ENCODE measurements at places on chromosomes 3 and 15.
A peak's percentile ranks its signal among the peaks of the same experiment; 100 is the strongest.

DNA sequence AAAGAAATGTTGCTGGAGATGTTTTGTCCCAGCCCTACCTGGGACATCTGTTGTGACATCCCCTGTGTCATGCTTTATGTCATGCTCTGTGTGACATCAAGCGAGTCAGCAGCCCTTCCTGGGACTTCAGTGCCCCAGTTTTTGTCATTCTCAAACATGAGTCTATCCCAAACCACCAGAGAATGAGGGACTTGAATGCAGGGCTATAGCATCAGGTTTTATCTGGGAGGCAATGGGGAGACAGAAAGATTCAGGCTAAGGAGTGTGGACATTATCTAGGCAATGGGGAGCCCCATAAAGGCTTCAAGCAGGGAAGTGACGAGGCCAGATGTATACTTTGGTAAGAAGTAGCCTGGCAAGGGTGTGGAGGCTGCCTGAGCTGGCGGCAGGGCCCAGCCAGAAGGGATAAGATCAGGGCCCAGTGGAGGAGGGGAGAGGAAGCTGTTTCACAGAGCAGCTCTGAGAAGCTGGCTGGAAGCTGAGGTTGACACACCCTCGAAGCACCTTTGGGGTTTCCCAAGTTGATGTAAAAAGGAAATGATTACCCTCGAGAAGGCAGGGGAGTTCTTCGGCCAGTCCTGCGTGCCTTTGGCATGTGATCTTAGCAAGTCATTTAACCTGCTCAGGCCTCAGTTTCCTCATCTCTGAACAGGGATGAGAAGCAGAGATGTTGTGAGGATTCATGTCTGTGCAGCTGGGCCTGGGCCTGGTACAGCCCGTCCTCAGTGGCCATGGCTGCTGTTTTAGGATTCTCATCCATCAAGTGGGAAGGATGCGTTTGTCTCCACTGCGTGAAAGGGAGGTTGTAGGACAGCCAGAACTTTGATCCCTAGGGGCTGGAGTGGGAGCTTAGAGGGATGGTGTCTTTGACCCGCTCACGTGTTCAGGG lies 34.3 kb downstream of the IRAK2 start:
- DNase-seq, result no peak

GRCh38 chr3:47799733-47800132 lies 3.2 kb upstream of the DHX30 start:
- DNase-seq, result no peak

GRCh38 chr3:128112357-128112968 lies 11.1 kb downstream of the RUVBL1 start:
- peak; percentile 78 for DNase-seq

- DNase-seq, result no peak
Measured at GRCh38 chr15:78266806-78267205, 2.4 kb downstream of the DNAJA4 start.

- DNase-seq, result peak; percentile 30
Measured at GRCh38 chr3:138442433-138442832, 8.0 kb downstream of the ESYT3 start.

DNA sequence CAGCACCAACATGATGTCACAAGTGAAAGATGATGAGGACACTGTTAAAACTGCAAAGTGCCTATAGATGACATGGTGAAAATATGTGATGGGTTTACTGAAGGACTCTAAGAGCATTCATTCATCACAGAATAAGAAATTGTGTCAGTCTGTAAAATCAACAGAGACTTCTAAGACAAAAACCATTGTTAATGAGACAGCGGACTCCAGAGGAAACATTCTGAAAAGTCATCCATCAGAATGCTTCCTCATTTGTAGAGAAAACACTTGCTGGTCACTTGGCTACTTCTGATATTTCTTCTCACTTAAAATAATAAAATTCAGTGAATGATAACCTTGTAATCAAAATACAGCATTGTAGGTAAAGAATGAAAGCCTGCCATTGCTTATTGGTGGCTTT lies 7.3 kb downstream of the PLSCR4 start:
- DNase-seq, result no peak

GRCh38 chr3:189941125-189941524 lies 179.6 kb downstream of the P3H2 start:
- DNase-seq, result no peak

DNA sequence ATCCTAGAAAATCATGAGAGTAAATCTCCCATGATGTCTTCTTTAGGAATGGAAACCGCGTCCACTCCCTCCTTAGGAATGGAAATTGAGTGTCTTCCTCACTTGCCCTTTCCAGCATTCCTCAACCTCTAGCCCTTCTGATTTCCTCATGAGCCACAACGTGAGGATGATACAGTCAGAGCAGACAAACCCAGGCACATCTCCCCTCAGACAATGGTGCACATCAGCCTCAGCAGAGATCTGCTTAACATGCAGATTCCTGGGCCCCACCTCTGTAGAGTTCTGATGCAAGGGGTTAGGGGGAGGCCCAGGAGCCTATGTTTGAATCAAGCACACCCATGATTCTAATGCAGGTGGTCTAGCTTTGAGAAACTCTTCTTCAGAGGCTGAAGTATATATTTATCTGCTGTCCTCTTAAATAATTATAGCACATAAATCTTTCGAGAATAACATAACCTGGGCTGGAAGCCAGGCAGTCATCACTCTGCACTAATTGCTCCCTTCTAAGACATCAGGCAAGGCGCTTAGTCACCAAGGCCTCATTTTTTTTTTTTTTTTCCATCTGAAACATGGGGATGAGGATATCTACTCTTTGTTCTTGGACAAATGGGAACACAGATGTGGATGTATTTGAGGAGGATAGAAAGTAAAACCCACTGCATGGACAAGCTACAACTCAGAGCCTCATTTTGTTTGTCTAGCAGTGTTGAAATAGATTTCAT lies 81.7 kb downstream of the PRICKLE2 start:
- peak; percentile 83 for DNase-seq

GRCh38 chr15:73918784-73919183 lies 7.5 kb upstream of the LOXL1 start:
- no peak for DNase-seq

GRCh38 chr15:96366526-96366877 lies 36.0 kb downstream of the NR2F2 start:
- no peak for DNase-seq

DNA sequence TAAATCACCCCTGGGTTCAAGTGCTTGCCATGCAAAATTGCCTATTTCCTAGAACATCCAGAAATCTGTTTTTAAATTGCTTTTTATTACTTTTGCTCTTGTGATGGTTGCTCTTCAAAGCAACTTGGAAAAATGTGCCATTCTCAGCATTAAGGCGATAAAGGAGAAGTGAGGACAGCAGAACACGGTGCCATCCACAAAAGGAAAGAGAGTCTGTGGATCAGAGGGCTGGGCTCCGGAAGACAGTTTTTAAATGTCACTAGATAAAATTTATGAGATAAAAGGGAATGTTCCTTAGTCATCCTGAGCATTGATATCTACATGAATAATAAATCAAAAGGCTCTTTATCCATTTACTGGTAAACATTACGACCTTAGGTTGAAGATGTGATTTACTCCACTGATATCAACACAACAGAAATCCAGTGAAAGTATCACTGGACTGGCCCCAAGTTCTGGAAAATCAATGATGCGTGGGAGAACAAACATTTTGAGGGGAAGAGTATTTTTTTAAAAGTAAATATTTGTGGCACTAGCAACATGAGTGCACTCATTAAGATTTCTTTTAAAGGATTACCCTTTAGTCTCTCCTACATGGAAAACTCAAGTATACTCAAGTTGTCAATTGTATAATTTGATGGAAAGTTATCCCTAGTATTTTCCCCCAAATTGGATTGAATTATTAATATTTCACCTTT lies 554.7 kb downstream of the FHIT start:
- DNase-seq, result no peak

- DNase-seq, result peak; percentile 37
Measured at GRCh38 chr3:47163169-47164006, 525 bp downstream of the SETD2 start.

GRCh38 chr3:185631508-185632206 lies 45.6 kb downstream of the SENP2 start:
- no peak for DNase-seq

DNA sequence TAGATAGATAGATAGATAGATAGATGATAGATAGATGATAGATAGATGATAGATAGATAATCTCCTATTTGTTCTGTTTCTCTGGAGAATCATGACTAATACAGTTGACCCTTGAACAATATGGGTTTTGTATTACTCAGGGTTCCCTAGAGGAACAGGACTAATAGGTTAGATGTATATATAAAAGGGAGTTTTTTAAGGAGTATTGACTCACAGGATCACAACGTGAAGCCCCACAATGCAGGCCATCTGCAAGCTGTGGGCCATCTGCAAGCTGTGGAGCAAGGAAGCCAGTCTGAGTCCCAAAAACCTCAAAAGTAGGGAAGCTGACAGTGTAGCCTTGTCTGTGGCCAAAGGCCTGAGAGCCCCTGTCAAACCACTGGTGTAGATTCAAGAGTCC lies 67.6 kb downstream of the PYDC2 start:
- DNase-seq, result no peak

- no peak for DNase-seq
Measured at GRCh38 chr3:108289159-108289558, 7.2 kb upstream of the HHLA2 start.

DNA sequence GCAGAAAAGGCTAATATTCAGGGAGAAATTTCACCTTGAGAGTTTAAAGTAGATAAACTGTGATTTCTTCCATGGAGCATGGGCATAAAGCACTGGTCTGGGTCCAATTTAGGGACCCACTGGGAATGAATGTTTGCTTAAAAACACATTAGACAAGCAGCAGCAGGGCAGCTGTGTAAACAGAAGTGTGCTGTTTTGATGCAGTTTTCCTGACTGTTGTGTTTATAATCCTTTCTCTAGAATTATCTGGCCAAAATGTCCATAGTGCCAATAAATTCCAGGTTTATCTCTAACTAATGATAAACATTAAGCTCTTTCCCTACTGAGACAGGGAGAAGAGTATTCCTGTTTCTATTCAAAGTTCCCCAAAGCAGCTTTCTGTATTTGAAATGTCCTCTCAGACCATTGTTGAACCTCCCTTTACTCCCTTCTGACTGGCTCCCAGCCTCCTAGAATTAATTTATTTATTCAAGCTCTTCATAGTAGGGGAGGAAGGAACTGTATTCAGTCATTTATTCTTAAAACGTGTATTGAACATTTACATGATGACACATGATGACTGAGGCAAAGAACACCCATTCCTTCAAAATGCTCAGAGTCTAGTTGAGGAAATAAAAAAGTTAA lies 7.0 kb upstream of the TM4SF18 start:
- no peak for DNase-seq

- DNase-seq, result no peak
Measured at GRCh38 chr3:60847791-60848190, 403.5 kb downstream of the FHIT start.

GRCh38 chr15:100818927-100819326 lies 60.7 kb upstream of the ALDH1A3 start:
- no peak for DNase-seq

GRCh38 chr15:59384507-59384906 lies 11.8 kb upstream of the MYO1E start:
- no peak for DNase-seq

DNA sequence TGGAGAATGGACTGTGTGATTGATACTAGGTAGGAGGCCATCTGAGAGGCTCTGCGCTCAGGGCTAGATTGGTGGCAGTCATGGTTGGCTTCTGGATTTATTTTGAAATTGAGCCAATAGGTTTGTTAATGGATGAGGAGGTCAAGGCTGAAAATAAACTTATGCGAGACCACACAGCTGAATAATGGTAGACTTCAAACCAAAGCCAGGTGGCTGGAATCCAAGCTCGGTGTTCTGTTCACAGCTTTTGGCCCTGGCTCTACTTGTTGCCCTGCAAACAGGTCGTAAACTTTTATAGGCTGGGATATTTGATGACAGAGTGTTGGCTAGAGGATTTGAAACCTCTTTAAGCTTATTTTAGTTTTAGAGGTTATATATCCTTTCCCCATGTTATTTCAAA lies 160.4 kb downstream of the CHL1 start:
- DNase-seq, result no peak

GRCh38 chr15:89767411-89767915 lies 8.7 kb upstream of the MESP2 start:
- DNase-seq, result no peak

GRCh38 chr3:87413814-87414213 lies 137.4 kb upstream of the POU1F1 start:
- DNase-seq, result no peak

GRCh38 chr3:47646362-47646761 lies 67.7 kb upstream of the CSPG5 start:
- DNase-seq, result no peak
